RPMI8226 (cell line): ENCODE measurements at places on chromosomes 3 and 15.

- DNase-seq, result peak; percentile 90
Observed at GRCh38 chr3:182792901-182793662, at the start of gene ATP11B. Gene ATP11B (plus strand): TSS chr3:182793504. CDS start chr3:182793760, 256 bp downstream.

DNA sequence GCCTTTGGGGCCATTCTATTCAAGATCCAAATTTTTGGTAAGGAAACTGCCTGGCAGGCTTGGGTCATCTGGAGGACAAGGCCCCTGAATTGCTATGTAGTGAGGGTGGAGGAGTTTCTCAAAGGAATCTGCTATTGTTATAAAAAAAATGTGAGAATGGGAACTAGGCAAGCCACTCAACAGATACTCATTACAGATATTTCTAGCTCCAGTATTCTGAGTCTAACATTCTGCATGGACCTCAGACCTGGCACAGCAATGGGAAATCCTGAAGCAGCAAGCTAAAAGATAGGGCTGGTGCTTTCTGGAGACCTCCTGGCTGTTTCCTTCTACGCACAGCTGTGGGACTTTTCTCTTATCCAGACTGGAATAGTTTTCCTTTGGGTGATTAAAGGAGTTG is 430.7 kb upstream of the RBMS3 start:
- no peak for DNase-seq

GRCh38 chr15:68055224-68055705 is 1.1 kb downstream of the PIAS1 start:
- DNase-seq, result peak; percentile 78

GRCh38 chr3:124845406-124845805 is 41.8 kb downstream of the ITGB5 start:
- no peak for DNase-seq

GRCh38 chr15:67613211-67613610 is 70.7 kb downstream of the MAP2K5 start:
- no peak for DNase-seq

DNA sequence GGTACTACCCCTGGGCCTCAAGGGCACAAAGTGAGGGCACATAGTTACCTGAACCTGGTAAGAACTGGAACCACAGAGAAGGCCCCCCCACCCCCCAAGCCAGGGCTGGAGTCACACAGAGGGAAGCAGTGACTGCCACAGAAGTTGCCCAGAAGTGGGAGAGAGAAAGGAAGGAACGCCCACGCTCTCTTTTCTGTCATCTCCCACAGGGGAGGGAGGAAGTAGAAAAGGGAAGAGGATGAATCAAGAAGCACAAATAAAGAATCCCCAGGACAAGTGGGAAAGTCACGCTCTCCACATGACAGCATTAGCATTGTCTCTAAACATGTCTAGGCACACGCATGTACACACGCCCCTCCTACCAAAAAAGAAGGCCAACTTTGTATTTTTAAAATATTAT is 114.7 kb upstream of the FRMD4B start:
- no peak for DNase-seq

DNA sequence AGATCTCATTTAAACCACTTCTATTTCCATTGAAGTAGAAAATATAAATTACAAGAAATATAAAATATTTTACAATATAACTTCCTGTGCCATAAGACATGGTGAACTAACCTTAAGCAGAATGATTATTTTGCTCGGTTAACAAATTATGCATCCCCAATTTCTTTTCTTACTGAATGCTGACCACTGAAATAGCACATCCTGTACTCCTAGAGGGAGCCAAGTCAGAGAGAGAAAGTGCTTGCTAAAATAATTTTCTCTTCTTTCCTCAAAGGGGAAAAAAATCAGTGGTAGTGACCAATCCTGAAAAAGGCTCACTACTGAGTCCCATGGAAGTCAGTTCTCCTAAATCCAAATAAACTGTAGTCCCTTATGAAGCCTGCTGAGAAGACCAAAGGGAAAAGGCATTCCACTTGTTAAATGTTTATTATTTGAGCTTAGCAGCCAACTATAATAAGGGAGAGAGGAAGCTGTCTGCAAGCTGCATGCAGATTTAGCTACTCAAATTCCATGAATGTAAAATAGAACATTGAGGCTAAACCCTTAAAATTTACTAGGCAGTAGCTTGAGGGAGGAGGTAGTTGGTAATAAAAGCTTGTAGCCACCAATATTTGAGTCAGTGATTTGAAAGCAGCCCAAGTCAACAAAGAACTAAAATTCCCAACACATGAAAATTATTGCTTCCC is 33.1 kb downstream of the CEP152 start:
- no peak for DNase-seq

- DNase-seq, result no peak
Observed at GRCh38 chr3:127394984-127395662, 107.3 kb upstream of the PRR20G start.

DNA sequence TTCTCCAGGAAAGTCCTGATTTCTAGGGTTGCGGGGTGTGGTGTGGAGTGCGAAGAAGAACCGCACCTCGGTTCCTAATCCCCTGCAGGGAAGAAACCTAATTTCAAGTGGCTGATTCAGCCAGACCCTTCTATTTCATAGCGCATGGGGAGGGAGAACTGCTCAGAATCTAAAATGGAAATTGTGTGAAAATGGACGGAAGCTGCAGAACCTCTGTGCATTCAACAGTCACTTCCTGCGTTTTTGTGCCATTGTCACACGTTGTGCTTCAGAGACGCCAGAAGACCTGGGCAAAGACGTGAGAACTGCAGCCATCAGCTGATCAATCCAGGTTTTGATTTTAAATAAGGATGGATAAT is 1.2 kb downstream of the SIDT1 start:
- DNase-seq, result no peak

- no peak for DNase-seq
Observed at GRCh38 chr3:25907081-25907480, 117.2 kb downstream of the OXSM start.

GRCh38 chr3:89375451-89375850 is 268.0 kb downstream of the EPHA3 start:
- no peak for DNase-seq

DNA sequence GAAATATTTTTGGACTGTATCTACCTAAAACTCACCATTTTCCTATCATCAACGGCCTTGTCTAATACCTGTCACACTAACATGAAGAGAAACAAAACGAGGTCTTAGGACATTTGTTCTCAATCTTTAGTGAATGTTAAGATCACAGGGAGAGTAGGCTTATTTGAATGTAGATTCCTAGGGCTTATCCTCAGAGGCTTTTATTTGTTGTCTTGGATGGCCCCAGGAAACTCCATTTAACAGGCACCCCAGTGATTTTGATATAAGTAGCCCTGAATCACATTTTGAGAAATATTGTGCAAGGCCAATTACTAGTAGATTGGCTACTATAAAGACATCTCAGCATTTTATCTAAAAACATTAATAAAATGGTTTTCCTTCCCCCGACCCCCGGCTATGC is 367.4 kb downstream of the GAP43 start:
- no peak for DNase-seq

GRCh38 chr3:185175370-185175987 is 22.6 kb upstream of the C3orf70 start:
- DNase-seq, result no peak

- DNase-seq, result no peak
Observed at GRCh38 chr15:61196711-61197586, 32.2 kb downstream of the RORA start.

DNA sequence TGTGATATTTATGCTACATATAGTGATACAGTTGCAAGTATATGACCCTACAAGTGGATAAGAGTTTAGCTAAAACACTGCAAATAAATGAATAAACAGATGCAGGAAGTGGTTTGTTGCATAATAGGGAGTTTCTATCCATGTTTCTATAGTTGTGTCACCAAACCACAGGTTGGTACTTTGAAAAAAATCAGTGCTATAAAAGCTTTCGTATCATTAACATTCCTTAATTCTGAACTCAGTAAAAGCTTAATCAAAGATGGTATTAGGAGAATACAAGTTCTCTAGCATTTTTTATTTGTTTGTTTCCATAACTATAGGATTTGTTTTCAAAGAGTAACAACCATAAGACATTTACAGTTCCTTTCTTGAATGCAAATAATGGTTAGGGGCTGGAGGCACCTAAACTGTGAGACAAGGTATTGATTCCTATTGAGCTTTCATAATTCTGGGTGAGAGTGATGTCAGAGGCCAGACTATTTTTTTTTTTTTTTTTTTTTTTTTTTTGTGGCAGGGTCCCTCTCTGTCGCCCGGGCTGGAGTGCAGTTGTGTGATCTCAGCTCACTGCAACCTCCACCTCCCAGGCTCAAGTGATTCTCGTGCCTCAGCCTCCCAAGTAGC is 29.6 kb downstream of the CPOX start:
- DNase-seq, result no peak

- DNase-seq, result no peak
Observed at GRCh38 chr15:94290730-94291129, 59.4 kb downstream of the MCTP2 start.

DNA sequence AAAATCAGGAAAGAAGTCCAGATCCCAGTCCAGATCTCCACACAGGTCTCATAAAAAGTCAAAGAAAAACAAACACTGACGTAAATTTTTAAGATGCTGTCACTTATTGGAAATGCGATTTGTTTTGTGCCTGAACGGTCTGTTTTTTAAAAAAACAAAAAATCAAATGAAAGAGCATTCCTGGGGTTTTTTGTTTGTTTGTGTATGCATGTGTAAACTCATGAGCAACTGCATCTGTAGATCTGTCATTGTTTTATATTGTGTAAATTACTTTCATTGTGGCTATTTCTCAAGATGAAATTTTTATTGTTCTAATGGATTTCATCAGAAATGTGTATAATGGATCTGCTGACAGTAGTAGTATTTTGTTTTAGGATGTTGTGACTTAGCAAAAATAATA is 55.0 kb downstream of the U2SURP start:
- DNase-seq, result no peak

DNA sequence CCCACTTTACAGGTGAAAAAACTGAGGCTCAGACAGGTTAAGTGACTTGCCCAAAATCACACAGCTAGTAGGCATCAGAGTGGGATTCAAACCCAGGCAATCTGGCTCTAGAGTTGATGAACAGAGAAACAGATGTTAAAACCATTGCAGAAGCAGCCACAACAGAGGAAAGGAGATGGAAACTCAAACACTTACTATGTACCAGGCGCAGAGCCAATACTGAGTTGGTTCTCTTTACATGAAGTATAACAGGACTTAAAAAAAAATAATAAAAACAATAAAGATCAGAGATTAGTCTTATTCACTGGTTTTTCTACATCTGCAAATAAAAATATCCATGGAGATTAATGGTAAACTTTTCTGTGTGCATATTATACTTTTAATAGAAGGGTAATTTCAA is 84.9 kb upstream of the SPATA12 start:
- no peak for DNase-seq

DNA sequence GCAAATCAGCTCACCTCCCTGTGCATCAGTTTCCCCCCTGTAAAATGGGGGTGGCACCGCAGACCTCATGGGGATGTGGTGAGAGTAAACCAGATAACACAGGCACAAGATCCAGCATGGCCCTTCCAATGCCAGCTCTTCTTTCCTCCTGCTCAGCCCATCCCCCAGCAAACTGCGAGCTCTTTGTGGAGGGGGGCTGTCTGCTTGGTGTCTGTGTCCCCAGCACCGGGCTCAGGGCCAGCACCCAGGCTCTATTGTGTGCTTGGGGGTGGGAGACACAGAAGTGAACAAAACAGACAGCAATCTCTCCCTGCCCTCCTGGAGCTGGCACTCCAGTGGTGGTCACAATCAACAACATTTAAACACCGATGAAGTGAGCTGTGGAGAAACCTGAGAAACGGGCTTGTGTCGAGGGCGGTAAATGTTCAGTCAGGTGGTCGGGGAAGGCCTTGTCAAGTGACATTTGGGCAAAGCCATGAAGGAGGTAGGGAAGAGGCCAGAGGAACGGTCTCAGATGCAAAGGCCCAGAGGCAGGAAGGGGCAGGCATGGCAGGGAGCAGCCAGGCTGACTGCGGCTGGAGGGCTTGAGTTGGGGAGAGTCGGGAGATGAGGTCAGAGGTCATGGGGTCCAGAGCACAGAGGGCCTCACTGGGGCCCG is 28.4 kb downstream of the GRIP2 start:
- DNase-seq, result no peak
